Gastroesophageal sphincter (tissue), 4 donors: ENCODE measurements at places on chromosomes 6 and 20. TPM values are rescaled to one million over a fixed set of nuclear protein-coding genes. Genes with fewer than 3 reads are reported as not detected.

- H3K27ac ChIP-seq: peak overlapping the region; percentile 2
- no peaks in the 10 kb centered on the region for H3K27me3 ChIP-seq
- H3K4me3 ChIP-seq: no peak overlapping the region
- H3K4me1 ChIP-seq: peaks cover 35% of the 10 kb centered on the region
- no peaks in the 10 kb centered on the region for H3K36me3 ChIP-seq
Observed at GRCh38 chr20:38126932-38127621, 38.0 kb downstream of the TGM2 start.

GRCh38 chr6:136524936-136525413, 25.2 kb downstream of the MAP7 start:
- peaks cover 3% of the 10 kb centered on the region for H3K27me3 ChIP-seq
- H3K36me3 ChIP-seq: no peaks in the 10 kb centered on the region
- no peak for ATAC-seq

GRCh38 chr6:162943369-162943768, 215.6 kb downstream of the PACRG start:
- H3K27me3 ChIP-seq: no peaks in the 10 kb centered on the region
- ATAC-seq: no peak
- no peaks in the 10 kb centered on the region for H3K4me1 ChIP-seq
- H3K4me3 ChIP-seq: no peak overlapping the region

DNA sequence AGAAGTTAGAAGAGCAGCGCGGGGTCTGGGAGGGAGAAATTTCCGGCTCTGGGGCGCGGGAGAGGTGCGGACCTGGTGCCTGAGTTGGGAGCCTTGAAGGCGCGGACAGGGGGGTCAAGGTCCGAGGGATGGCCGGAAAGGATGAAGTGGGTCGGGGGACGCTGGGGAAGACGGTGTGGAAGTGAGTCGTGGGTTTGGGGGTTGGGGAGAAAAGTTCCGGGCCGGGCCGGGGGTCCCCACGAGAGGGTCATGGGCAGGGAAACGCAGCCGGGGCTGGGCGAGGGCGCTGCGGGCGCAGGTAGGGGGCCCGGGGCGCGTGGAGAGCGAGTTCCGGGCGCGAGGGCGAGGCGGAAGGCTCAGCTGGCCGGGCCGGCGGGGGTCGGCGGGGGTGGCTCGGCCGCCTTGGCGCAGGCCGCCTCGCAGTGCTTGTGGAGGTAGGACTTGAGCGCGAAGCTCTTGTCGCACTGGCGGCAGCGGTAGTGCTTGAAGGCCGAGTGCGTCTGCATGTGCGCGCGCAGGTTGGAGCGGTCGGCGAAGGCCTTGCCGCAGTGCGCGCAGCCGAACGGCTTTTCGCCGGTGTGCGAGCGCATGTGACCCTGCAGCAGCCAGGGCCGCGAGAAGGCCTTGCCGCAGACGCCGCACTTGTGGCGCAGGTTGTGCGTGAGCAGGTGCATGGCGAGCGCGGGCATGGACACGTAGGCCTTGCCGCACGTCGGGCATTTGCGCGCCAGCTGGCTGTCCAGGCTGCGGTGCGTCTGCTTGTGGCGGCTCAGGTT, 10.5 kb upstream of the SRXN1 start:
- no peak for ATAC-seq
- H3K27me3 ChIP-seq: peaks cover 100% of the 10 kb centered on the region
- no peak overlapping the region for H3K4me3 ChIP-seq
- no peak overlapping the region for H3K27ac ChIP-seq
- H3K36me3 ChIP-seq: no peaks in the 10 kb centered on the region
- H3K4me1 ChIP-seq: no peaks in the 10 kb centered on the region

DNA sequence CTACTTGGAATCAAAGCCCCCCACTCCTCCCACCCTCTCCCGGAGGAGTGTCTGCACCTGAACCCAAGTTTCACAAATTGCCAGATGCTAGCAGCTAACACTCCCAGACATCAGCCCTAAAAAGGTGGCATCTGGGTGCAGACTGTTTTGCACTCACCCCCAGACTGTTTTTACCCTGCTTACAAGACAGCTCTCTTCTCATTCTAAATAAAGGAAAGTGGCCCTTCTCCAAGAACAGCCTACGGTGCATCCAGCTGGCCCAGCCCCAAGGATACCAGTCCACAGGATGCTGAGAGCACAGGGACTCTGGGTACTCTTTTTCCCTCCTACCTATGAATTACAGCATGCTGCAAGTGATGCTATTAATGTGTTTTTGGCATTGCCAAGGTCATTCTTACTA, 842.0 kb upstream of the FLRT3 start:
- H3K4me3 ChIP-seq: no peak overlapping the region
- no peaks in the 10 kb centered on the region for H3K4me1 ChIP-seq
- H3K27ac ChIP-seq: no peak overlapping the region
- ATAC-seq: no peak
- H3K36me3 ChIP-seq: no peaks in the 10 kb centered on the region
- H3K27me3 ChIP-seq: no peaks in the 10 kb centered on the region

- no peaks in the 10 kb centered on the region for H3K27me3 ChIP-seq
- no peaks in the 10 kb centered on the region for H3K36me3 ChIP-seq
- H3K27ac ChIP-seq: no peak overlapping the region
- H3K4me3 ChIP-seq: no peak overlapping the region
Observed at GRCh38 chr6:2037237-2037926, 208.0 kb downstream of the GMDS start.

GRCh38 chr6:3813150-3813780, 35.9 kb upstream of the FAM50B start:
- ATAC-seq: peak; percentile 75
- H3K4me1 ChIP-seq: no peaks in the 10 kb centered on the region
- H3K27ac ChIP-seq: no peak overlapping the region
- no peak overlapping the region for H3K4me3 ChIP-seq
- H3K36me3 ChIP-seq: no peaks in the 10 kb centered on the region

HLA-DOA gene
- total RNA-seq: 1.9 TPM

HSPA1L gene
- total RNA-seq: 1.9 TPM

TUBB2B gene
- 42.8 TPM for total RNA-seq

LAMA2 gene
- 103 TPM for total RNA-seq

IRAK1BP1 gene
- total RNA-seq: 6.1 TPM
